ENCODE measurements at places on chromosomes 11 and 22.

- no peak for DNase-seq
Measured at GRCh38 chr22:22010358-22010757, 27.8 kb upstream of the TOP3B start.

DNA sequence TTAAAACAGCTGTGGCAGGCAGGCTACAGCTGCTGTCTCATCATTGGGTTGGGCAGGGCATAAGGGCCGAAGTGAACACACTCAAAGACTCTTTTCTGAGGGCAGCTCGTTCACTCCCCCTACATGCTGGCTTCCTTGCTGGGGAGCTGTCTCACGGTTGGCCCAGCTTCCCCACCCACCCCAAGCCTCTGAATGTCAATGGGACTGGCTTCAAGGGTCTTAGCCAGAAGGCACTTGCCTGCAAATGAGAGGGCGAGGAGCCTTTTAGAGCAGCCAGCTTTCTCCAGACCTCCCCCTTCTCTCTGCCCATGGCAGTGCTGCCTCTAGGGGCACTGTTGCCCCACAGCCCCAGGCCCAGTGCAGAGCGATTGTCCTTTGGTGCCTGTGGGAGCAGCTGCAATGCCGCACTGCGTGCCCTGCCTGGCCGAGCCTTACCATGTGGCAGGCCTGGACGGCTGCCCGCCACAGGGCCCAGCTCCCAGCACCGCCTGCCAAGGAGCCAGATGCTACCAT, 94.7 kb upstream of the RASSF10 start:
- DNase-seq, result no peak

GRCh38 chr22:20613301-20613700, 105.9 kb downstream of the MED15 start:
- DNase-seq, result no peak

DNA sequence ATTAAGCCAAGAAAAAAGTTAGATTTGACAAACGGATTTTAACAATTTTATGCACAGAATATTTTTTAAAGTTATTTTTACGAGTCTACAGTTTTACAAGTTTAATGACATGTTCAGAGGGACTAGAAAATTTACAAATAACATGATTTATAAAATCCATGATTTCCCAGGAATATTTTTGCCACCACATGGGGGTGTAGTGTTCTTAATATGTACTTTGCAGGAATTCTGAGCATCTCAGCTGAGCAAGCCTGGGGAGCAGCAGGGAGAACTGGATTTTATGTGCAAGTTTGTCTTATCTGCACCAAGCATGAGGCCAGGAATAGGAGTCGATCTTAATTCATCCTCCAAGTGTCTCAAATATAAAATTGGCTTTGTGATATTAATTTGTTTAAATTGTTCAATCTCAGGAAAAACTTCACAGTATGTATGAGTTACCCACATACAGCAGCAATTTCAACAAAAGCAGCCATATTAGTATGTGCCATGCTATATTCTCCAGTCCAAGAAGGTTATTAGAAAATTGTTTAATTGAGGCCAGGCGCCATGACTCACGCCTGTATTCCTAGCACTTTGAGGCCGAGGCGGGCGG, 826.3 kb downstream of the DLG2 start:
- no peak for DNase-seq

DNA sequence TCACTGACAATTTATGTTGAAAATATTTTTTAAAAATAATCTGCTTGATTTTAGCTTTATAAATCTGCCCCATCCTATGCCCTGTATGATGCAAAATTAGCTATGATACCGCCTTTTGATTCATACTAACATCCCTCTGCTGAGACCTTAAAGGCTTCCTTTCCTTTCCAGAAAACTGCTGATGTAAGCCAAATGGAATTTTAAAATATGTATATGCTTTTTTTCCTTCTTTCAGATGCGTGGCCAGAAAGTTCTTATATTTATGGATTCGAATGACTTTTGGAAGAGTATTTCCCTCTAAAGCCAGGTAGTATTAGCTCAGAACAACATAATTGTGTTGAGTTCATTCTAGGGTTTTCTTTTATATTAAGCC, 34.5 kb downstream of the SFI1 start:
- DNase-seq, result no peak

DNA sequence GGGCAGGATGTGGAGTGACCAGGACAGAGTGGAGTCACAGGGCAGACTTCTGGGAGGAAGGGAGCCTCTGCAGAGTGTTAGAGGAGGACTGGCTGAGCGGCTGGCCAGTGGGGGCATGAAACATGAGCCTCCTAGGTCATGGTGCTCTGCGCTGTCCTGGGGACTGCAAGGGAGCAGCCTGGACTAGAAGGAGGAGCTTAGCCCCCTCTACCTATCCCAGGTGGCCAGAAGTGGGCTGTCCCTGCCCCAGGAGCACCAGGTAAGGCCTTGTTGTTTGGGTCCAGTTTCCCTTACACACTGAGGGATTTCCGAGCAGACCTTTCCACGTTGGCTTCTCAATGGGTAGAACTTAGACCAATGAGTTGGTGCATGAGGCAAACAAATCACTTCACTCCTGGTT, 7.4 kb downstream of the PKNOX2 start:
- no peak for DNase-seq

DNA sequence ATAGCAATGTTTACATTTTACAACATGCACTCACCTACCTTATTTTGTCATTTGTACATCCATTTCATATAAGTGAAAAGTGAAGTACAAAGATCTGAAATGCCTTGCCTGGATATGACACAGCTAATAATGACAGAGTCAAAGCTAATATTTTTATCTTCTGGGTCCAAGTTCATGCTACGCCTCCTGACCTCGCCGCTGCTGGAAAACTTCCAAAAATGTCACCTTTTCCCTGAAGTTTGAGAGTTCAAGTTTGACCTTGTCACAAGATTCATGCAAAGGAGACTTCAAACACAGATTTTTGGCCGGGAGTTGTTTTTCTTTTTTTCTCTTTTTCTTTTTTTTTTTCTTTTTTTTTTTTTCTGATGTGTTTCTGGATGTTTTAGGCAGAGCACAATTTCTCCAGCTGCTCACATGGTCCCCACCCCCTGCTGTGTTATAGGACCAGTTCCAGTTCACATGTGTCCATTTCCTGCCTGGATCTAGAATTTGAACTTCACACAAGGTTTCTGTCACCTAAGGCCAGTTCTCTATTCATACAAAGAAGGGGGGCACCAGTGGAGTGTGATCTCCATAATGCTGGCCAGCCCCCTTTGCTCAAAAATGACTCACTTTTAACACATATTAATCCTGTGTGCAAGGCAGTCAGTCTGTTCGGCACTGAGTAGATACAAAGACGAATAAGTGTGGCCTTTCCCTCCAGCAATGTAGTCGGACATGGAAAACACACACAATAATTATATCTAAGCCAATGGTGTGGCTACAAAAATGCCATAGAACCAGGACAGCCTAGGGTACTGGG, 546.8 kb downstream of the BUD13 start:
- no peak for DNase-seq

DNA sequence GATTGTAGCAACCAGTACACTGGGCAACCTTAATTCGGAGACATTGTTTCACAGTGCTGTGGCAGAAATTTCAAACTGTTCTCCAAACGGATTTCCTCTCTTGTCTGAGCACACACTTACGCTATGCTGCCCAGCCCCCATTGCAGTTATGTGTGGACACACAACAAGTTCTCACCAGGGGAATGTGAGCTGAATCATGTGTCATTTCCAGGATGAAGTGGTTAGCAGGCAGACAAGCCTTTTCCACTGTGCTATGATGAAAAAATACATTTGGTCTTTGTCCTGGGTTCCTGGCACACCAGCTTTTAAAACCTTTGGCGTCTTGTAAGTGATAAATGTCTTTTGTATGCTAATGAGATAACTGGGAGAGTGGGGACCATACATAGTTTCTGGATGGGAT, 46.9 kb upstream of the SYT9 start:
- no peak for DNase-seq

DNA sequence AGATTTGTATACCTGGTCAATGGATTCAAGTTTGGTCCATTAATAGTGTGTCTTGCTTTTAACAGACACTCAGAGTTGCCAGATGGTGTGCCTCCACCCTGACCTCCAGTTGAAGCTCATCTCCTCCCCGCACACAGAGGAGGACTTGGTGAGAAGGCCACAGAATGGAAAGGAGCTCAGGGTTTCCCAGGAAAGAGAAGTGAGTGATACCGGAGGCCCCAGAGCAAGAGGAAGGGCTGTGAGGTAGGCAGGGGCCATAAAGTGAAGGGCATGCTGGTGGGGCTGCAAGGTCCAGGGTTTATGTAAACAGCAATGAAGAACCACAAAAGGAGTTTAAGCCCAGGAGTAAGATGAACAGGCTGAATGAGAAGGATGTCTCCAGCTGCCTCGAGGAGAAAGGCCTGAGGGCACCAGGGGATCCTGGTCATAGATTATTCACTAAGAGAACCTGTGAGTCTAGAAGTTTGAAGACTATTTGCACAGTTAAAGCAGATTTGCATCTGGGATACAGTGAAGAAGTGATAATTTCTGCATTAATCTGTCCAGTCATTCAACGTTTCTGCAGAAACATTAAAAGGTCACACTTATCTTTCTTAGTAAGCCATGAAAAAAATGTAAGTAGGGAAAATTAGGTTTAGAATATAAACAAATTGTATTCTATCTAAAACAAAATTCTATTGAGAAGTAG, 67.5 kb upstream of the VPREB1 start:
- DNase-seq, result no peak

DNA sequence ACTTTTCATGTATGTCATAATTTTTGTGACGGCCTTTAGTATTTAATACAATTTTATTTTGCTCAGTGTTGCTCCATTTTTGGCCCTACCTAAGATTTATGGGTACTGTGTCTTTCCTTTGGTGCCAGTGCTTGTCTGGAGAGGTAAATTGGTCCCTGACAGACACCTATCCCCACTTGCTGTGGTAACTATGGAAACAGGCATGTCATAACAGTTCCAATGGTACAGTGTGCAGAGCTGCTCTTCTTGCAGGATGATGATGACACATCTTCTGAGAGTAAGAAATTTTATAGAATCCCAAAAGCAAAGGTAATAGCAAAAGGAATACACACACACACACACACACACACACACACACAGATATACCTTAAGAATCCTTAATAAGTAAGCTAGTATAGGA, 118.5 kb downstream of the ELP4 start:
- DNase-seq, result no peak

DNA sequence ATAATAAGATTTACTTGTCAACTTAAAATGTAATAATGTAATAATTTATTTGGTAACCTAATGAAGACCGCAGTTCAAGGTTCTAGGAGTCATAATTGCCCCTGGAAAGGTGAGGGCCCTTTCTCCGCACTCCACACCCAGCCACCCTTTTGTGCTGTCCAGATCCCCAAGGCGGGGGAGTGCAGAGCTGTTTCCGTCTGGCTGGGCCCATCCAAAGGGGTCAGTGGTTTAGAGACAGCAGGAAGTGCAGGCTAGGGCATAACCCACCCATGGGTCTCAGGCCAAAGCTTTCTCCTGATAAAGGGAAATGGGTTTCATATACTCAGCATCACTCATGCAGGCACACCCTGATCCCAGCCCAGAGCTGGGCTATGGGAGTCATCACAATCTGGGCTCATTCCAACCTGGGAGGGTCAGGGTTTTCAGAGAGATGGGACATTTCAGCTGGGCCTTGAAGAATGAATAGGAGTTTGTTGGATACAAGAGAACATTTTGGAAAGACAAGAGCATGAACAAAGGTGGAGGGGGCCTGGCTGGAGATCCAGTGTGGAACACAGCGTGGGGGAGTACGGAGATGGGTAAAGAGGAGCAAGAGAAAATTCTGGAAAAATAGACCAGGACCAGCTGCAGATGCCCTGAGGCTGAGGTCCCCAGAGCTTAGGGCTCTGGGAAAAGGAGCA, 432.2 kb downstream of the TBC1D22A start:
- no peak for DNase-seq

DNA sequence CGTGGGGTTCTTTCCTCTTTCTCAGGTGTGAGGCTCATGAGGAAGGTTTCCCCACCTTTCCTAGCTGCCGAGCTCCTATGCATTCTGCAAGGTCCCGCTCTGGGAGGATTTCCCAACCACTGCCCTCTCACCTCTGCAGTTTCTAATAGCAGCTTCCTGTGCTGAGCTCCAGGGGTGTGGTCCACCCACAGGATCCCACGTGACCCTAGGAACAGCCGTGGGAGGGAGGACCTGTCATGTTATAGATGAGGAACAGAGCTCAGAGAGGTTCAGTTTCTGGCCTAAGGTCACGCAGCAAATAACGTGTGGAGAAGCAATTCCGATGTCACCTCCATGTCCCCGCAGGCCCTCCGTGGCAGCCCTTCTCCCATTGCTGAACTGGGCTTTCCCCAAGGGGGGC, 38.5 kb downstream of the FLRT1 start:
- DNase-seq, result no peak

DNA sequence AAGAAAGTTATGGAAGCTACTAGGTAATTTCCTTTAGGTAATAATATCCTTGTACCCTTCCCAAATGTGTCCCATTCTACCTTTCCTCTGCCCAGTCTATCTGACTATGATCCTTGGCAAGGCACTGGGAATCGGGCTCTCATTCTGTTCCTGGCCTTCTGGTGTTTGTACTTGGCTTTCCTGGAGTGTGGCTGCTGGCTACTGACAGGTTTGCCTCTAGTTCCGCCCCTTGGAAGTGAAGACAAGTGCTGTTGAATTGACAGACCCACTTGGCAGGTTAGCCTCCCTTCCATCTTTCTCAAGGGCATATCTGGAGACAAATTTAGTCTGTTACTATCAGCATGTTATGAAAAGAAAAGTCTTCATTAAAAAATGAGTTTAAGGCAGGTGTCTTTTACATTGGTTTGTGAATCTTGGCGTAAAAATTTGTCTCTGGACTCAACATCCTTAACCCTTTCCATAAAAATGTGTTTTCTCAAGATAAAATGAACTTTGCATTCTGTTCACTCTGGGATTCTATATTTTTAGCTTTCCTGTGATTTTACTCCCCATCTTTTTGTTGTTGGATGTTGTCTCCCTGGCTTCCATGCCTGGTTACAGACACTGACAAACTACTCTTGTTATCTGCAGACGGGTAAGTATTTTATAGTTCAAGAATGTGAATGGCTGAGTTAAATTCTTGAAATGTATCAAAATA, 287.4 kb upstream of the PDGFD start:
- DNase-seq, result no peak
